ENCODE measurements at places on chromosomes 12 and 14.

GRCh38 chr12:26022043-26022442 is 63.6 kb downstream of the RASSF8 start:
- DNase-seq = no peak

GRCh38 chr14:86938320-86938719 is 1054.7 kb downstream of the GALC start:
- no peak for DNase-seq

- peak; percentile 30 for DNase-seq
These were observed 61.0 kb downstream of the KIAA0586 start for GRCh38 chr14:58488550-58488949.

- DNase-seq = no peak
These were observed 91.0 kb downstream of the PIK3C2G start for GRCh38 chr12:18352312-18352711.

DNA sequence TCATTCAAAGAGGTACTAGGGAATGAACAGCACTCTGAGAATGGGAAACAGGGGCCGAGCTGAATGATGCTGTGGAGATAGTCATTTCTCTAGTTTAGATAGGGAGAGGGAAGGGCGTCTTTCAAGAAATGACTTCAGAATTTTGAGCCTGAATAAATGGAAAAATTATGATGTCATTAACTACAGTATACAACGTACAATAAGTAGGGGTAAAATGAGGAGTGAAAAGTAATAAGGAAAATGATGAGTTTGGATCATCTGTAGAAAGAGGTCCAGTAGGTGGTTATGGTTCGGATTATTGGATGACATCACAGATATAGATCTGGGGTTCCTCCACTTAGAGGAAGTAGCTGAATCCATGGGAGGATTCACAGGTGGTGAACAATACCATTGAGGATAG is 960.0 kb downstream of the DIO2 start:
- no peak for DNase-seq

GRCh38 chr14:94009767-94010166 is 12.7 kb downstream of the CCDC197 start:
- DNase-seq = no peak

DNA sequence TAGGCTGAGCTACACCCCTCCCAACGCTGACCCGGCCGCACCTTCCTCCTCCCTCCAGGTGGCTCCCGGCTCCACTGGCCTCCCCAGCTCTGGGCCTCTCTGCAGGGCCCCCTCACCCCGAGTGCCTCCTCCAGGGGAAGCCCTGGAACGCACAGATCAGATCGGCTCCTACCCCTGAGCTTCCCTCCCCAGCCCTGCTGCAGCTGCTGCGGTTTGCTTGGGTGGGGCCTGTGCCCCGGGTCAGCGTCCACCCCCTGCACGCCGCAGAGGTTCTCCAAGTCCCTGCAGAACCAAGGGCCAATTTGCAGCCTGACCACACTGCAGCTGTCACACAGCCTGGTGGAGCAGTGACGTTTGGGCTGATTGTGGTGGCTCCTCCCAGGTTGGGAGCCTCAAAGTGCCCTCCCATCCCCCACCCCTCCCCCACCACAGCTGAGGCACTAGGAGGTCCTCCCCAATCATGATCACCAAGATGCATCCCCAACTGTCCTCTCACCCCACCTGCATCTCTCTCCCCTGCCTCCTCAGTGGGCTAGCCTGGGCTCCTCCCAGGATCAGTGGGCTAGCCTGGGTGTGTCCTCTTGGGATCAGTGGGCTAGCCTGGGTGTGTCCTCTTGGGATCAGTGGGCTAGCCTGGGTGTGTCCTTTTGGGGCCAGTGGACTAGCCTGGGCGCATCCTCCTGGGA is 12.8 kb upstream of the FBRSL1 start:
- no peak for DNase-seq

DNA sequence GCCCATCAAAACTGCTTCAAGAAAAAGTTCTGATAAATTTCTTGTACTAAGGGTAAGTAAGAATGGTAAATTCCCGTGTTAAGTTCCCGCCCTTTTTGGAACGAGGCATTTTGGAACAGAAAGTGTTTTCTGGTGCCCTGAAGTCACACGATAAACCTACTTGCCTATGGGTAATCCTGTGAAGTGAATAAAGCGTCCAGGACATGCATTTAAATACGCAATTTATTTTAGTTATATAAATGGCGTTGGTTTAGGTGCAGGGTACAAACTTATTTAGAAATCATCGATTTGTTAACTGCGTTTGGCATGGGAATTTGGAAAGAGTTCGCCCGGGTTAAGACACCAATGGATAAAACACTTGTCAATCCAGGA is 715 bp upstream of the RAP1B start:
- no peak for DNase-seq

- no peak for DNase-seq
These were observed 38.2 kb upstream of the RIC8B start for GRCh38 chr12:106736051-106736957.

- DNase-seq = no peak
These were observed 92.9 kb upstream of the TBX3 start for GRCh38 chr12:114776731-114777442.

DNA sequence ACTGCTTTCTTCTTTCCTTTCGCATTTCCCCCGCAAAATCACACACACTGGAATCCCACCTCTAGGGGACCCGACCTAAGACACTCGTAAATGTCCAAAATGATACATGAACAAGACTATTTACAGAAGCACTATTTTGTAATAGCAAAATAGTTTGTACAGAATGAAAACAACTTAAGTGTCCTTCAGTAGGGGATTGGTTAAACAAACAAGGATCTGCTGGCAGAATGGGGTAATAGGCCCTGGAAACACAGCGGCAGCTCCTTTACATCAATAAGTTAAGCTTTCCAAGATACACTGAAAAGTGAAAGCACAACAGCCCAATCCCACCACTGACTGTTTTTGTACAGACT is 48.8 kb downstream of the LTBP2 start:
- DNase-seq = no peak

DNA sequence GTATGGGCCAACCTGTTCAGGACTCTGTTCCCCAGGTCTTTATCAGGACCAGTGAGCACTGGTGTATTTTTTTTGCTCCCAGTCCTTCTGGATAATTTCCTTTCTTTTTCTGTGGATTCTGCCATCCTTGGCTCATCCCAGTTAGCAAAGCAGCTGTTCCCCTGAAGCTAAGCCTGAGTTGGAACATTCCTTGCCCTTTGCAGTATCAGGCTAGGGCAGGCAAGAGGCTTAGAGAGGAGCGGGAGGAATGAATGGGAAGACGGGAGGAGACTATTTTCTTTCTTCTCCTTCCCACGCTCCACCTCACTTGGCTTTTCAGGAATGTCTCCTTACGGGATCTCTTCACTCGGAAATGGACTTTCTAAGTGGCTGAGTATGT is 29.2 kb downstream of the ERG28 start:
- no peak for DNase-seq

- no peak for DNase-seq
These were observed 2.3 kb downstream of the LTBP2 start for GRCh38 chr14:74609721-74610120.

DNA sequence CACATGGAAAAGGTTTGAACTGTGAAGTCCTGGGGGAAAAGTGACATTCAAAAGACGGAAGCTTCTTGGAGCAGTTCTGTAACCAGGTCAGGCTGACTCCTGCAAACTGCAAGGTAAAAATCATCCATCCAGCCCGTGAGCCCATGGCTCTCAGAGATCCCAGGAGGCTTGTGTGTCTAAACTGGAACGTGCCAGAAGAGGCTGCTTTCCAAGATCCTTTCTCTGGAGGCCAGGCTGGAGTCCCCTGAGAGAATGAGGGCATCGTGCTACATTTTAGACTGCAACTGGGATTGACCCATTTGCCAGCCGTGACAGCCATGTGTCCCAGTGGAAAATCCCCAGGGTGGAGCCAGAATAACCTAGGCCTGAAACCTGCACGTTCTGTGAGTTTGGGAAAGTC is 7.8 kb upstream of the WSCD2 start:
- no peak for DNase-seq

DNA sequence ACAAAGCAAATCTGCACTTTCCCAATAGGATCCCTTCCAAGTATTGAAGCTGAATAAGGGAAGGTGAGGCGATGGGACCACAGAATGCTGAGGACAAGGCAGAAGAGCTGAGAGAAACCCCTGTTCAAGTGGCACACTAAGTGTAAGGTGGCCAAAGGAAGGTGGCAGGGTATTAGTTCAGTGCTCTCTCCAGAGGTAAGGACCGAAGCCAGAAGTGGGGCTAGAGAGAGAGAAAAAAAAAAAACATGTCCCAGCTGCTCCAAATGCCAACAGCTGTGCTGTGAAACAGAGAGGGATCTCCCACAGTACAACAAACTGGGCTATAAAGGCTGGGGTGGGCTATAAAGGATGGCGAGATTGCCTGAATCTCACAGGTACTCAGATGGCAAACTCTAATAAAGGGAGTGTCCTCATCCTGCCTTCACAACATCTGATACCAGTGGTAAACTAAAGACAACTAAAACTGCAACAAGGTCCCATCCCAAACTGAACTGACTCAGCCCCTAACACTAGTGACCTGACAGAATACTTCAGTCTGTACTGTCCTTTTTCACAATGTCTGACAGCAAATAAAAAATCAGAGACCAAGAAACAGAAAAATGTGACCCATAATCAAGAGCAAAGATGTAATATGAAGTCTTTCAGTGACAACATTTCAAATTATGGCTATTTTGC is 47.9 kb downstream of the CDK17 start:
- no peak for DNase-seq

DNA sequence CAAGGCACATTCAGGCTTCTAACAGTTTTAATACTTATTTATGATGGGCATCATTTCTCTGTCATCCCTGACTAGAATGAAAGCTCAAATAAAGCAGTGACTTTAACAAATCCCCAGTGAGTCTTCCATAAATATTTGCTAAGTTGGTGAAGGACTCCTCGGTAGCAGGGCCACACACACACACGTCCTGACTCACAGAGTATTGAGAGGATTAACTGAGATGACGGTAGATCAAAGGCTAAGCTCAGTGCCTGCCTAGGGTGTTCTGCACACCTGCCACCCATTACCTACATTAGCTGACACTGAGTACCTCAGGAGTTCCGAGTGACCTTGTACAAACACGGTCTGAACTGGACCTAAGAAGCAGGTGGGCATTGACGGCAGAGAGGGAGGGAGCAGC is 197.3 kb upstream of the SFSWAP start:
- DNase-seq = no peak

DNA sequence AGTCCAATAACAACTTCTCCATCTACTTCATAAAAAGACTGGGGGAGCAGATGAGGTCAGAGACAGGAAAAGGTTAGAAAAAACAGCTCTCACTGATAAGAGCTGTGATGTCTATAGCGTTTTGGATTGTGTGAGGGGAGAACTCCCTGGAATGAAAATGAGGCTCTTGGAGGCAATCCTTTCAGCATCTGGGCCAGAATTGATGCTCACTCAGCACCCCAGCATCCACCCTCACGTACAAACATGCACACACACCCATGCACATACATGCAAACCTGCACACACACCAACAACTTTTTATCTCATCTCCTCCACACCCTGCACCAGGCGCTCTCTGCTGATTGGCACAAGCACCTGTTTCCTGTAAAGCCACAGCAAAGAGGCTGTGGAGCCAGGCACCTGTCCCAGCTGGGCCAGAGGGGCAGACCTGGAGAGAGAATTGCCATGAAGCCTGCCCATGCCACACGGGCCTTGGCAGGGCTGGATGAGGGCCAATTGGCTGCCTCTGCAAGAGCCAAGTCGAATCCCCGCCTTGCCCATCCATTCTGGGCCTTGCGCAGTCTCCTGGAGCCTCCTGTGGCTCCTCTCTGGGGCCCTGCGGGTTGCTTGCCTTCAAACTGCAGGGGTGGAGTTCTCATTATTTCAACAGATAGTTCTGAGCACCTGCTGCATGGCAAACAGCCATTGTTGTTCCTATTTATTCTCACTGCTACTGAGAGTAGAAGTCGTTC is 53.1 kb downstream of the SYNE3 start:
- peak; percentile 18 for DNase-seq

DNA sequence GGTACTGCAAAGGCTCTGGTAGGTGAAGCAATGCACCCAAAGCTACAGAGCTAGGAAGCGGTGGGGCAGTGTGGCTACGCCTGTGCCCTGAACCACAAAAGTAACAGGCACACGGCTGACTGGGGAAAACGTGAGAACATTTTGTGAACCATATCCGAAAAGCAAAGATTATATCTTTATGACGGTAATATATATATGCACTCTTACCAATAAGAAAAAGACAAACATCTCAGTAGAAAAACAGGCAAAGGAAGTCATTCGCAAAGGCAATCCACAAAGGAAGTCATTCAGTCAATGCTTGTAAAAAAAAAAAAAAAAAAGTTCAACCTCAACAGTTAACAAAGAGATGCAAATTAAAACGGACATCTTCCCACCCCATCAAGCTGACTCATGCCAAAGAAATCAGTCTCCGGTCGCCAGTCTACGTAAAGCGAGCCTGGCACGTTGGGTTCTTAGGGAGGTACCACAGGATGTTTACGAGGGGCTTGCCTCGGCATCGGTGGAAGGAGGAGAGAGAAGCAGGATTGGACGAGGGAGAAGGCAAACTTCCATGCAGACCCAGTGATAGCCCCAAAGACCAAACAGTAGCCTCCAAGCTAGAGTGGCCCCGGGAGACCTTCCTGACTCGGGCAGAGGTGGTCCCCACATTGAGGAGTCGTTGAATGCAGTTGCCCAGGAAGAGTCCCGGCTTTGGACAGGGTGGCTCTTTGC is 39.4 kb upstream of the PPP2R5C start:
- DNase-seq = peak; percentile 76

DNA sequence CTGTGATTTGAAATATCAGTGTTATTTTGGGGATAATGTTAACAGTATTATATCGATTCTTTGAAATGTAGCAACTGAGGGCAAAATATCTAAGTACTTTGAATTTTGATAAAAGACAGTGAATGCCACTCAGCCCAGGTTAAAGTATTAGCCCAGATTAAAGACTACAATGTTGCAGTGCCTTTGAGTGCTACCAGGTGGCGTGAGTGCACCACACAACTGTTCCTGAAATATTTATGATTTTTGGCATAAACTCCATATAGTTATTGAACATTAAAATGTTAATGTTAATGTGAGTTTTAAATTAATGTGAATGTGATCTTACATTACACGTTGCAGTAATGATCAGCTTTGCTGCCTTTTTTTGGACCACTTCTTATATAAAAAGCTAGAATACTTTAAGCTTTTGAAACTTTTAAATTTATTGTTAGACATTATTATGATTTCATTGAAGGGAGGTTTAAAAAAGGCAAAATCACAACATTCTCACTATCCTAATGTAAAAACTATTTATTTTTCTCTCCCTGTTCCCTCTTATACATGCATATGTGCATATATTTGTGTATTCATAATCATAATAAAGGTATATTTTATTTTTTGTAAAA is 22.5 kb downstream of the MRPS35 start:
- peak; percentile 47 for DNase-seq

All from activated CD4-positive, alpha-beta T cell treated with anti-CD3 and anti-CD28 coated beads for 48 hours (primary cell).